Transverse colon (tissue), 4 donors: ENCODE measurements at places on chromosomes 2 and 18. TPM values are rescaled to one million over a fixed set of nuclear protein-coding genes. Genes with fewer than 3 reads are reported as not detected.

PLGLB1 gene
- 11.3 TPM for total RNA-seq

KCNG3 gene
- 22.9 TPM for total RNA-seq

ACOXL gene
- total RNA-seq, result 1.1 TPM

DQX1 gene
- total RNA-seq, result 32.4 TPM

GRCh38 chr2:99424371-99424770 lies 65.4 kb downstream of the REV1 start:
- H3K36me3 ChIP-seq, result peaks cover 27% of the 10 kb centered on the region
- no peaks in the 10 kb centered on the region for H3K4me1 ChIP-seq
- no peaks in the 10 kb centered on the region for H3K27me3 ChIP-seq
- no peak for DNase-seq
- H3K27ac ChIP-seq, result no peak overlapping the region
- H3K4me3 ChIP-seq, result no peak overlapping the region

MC2R gene
- total RNA-seq, result not detected

DNA sequence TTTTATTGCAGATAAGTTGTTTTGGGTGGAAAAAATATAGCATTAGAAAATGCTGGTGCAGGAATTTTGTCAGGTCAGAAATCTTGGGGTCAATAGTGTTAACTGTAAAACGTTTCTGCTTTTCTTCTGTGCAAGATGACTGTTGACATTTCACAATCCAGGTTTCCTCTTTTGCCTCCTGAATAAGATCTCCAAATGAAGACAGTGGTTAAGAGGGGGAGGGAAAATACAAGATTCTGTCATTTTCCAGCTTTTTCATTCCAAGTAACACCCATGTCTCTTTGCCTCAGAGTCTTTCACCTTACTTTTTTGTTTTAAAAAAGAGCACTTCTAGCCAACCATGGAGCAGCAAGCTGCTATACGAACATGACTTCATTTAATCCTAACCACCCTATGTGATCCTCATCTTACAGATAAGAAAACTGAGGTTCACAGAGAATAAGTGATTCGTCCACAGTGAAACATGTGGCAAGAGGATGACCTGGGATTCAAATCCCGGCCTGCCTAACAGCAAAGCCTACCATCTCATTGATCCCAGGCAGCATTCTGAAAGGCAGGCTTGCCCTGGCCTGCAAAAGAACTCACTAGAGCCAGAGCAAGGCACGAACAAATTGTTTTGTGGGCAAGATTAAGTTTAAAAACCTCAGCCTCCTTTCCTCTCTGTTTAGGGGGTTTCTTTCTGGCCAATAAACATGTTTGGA lies 3.0 kb downstream of the PLEK start:
- no peaks in the 10 kb centered on the region for H3K4me1 ChIP-seq
- peak overlapping the region; percentile 36 for H3K27ac ChIP-seq
- no peak for DNase-seq
- no peak overlapping the region for H3K4me3 ChIP-seq
- no peaks in the 10 kb centered on the region for H3K36me3 ChIP-seq

DNA sequence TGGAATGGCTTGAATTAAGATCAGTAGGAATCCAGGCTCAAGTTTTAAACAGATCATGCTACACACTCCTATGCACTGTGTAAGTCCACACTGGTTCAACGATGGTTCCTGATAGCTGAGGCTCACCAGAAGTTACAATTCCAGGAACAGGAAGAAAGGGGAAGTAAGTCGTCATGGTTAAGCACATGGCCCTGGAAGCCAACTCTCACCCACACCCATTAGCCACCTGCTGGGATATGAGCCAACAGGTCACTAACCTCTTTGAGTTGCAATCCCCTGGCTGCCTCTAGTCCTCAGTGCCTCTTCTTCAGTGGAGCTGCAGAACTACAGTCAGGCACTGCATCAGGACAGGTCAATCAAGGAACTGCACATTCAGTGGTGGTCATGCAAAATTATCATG lies 133.5 kb downstream of the TMEM182 start:
- no peak for DNase-seq
- no peaks in the 10 kb centered on the region for H3K4me1 ChIP-seq
- H3K27me3 ChIP-seq, result no peaks in the 10 kb centered on the region
- H3K27ac ChIP-seq, result no peak overlapping the region
- H3K36me3 ChIP-seq, result no peaks in the 10 kb centered on the region

DNA sequence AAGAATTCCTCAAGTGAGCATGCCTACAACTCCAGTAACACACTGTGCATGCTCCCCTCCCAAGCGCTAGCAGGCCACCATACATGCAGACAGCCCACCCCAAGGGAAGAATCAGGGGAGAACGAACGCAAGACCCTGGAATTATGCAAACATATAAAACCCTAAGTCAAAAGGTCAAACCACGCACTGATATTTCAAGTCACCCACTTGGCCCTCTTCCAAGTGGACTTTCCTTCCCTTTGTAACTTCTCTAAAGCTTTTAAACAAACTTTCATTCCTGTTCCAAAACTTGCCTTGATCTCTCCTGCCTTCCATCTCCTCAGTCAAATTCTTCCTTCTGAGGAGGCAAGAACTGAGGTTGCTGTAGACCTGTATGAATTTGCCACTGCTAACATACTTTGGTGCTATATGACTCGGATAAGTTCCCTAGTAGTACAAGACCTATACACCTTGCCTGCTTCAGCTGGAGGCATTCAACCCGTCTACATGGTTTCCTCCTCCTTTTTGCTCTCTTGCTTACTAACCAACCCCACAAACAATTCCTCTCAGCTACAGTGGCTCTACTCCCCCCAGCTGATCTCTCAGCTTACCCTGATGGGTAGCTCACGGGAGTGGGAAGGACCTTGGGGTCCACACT lies 11.1 kb upstream of the RPIA start:
- no peak for DNase-seq
- no peaks in the 10 kb centered on the region for H3K27me3 ChIP-seq
- no peak overlapping the region for H3K27ac ChIP-seq
- H3K4me3 ChIP-seq, result no peak overlapping the region
- no peaks in the 10 kb centered on the region for H3K4me1 ChIP-seq
- H3K36me3 ChIP-seq, result no peaks in the 10 kb centered on the region

DNA sequence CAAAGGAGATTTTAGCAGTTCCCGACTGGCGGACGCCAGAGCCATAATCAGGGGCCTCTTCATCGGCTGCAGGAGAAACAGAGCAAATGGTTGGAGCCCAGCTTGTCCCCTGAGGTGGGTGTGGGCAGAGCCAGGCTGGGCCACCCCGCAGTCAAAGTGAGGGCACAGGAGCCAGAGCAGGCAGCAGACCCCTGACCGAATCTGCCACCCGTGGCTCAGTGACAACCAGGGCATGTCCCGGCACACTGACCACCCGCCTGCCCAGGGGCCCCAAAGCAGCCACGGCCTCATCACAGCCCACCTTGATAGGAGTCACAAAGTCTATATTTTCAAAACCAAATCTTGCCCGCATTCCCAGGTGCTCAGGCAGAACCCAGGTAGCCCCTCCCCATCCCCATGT lies 55.6 kb downstream of the AQP12A start:
- no peak overlapping the region for H3K27ac ChIP-seq
- no peaks in the 10 kb centered on the region for H3K4me1 ChIP-seq
- H3K4me3 ChIP-seq, result no peak overlapping the region
- no peaks in the 10 kb centered on the region for H3K27me3 ChIP-seq
- H3K36me3 ChIP-seq, result no peaks in the 10 kb centered on the region

- H3K27me3 ChIP-seq, result no peaks in the 10 kb centered on the region
- peaks cover 25% of the 10 kb centered on the region for H3K4me1 ChIP-seq
- H3K4me3 ChIP-seq, result no peak overlapping the region
- no peak for DNase-seq
These were observed 258.8 kb downstream of the SLC8A1 start for GRCh38 chr2:40192864-40193669.

DNA sequence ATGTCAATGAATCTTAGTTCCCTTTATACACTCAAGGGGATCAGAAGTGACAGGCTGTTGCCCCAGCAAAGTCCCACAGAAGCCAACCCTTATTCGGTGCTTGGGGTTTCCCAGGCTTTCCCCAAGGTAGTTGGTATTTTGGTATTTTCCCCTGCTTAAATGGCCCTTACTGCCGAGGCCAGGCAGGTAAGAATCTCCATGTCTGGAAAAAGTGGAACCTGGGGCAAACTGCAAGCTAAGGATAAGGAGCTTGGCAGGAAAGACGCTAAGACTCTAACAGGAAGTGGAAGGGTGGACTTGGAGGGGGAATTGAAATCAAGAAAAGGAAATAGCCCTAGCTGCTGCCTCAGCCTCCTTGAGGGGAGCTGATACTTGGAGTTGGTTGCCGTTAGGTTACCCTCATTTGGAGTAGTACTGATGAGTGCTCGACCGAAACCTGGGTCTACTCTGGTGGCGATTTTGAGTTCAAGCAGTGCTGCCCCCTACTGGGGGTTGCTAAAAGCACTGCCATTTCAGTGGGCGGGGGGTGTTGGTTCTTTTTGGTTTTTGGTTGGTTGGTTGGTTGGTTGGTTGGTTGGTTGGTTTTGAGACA lies 3.3 kb upstream of the GPBAR1 start:
- H3K36me3 ChIP-seq, result no peaks in the 10 kb centered on the region
- H3K4me3 ChIP-seq, result no peak overlapping the region
- H3K27ac ChIP-seq, result peak overlapping the region; percentile 87
- H3K4me1 ChIP-seq, result peaks cover 41% of the 10 kb centered on the region

DSG1 gene
- not detected for total RNA-seq

KATNAL2 gene
- total RNA-seq, result 5.2 TPM

- H3K4me3 ChIP-seq, result no peak overlapping the region
- no peak overlapping the region for H3K27ac ChIP-seq
- H3K36me3 ChIP-seq, result no peaks in the 10 kb centered on the region
- H3K27me3 ChIP-seq, result no peaks in the 10 kb centered on the region
- DNase-seq, result no peak
These were observed 36.8 kb upstream of the ATP8B1 start for GRCh38 chr18:57839942-57840381.

GRCh38 chr2:142321706-142322280 lies 191.0 kb upstream of the LRP1B start:
- DNase-seq, result no peak
- H3K4me1 ChIP-seq, result no peaks in the 10 kb centered on the region
- no peaks in the 10 kb centered on the region for H3K27me3 ChIP-seq

MRPS5 gene
- 61.7 TPM for total RNA-seq

DNA sequence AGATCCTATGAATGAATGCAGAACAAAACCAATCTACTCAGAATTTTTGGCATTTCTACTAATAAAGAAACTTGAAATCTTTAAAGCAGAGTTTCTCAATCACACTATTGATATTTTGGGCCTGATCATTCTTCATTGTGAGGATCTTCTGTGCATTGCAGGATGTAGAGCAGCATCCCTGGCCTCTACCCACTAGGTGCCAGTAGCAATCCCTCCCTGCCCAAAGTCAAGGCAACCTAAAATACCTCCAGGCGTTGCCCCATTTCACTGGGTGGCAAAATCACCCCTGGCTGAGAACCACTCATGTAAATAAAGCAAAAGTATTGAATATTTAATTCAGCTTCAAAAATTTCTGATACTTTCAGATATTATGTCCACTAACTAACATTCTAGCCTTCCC lies 213.0 kb downstream of the SP3 start:
- no peaks in the 10 kb centered on the region for H3K36me3 ChIP-seq
- no peak overlapping the region for H3K27ac ChIP-seq
- H3K4me1 ChIP-seq, result no peaks in the 10 kb centered on the region
- H3K27me3 ChIP-seq, result no peaks in the 10 kb centered on the region

DNA sequence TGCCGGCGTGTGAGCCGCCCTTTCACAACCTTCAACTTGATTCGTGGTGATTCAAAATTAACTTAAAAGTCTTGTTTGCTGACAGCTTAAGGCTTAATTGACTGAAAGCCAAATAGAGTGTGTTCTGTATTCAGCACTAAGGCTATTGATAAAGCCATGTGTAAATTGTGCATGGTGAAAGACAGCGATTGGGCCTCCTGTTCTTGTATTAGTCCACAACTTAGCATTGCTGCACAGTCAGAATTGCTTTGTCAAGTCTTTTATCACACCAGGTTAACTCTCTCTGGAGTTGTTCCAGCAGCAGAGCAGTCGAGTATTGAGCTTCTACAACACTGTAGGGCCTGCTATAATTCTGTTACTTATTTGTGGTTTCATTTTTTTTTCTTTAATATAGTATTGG lies 210.1 kb downstream of the WDR7 start:
- H3K27ac ChIP-seq, result no peak overlapping the region
- no peaks in the 10 kb centered on the region for H3K4me1 ChIP-seq
- no peaks in the 10 kb centered on the region for H3K36me3 ChIP-seq
- H3K27me3 ChIP-seq, result no peaks in the 10 kb centered on the region

DNA sequence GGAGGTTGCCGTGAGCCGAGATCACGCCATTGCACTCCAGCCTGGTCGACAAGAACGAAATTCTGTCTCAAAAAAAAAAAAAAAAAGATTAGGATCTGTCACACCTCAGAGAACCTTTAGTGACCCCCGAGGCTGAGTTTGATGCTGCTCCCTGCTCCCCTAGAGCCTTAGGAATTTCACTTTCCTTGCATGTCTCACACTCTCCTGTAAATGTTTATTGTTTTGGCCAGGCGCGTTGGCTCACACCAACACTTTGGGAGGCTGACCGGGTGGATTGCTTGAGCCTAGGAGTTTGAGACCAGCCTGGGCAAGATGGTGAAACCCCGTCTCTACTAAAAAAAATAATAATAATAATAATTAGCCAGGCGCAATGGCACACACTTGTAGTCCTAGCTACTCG lies 31.5 kb downstream of the SRSF7 start:
- H3K36me3 ChIP-seq, result no peaks in the 10 kb centered on the region
- H3K4me3 ChIP-seq, result no peak overlapping the region
- no peaks in the 10 kb centered on the region for H3K4me1 ChIP-seq
- H3K27me3 ChIP-seq, result no peaks in the 10 kb centered on the region

- H3K27ac ChIP-seq, result no peak overlapping the region
- H3K4me3 ChIP-seq, result no peak overlapping the region
- H3K4me1 ChIP-seq, result peaks cover 13% of the 10 kb centered on the region
- peaks cover 42% of the 10 kb centered on the region for H3K27me3 ChIP-seq
- H3K36me3 ChIP-seq, result no peaks in the 10 kb centered on the region
- DNase-seq, result no peak
These were observed 4.4 kb upstream of the TWIST2 start for GRCh38 chr2:238843476-238843875.

DNA sequence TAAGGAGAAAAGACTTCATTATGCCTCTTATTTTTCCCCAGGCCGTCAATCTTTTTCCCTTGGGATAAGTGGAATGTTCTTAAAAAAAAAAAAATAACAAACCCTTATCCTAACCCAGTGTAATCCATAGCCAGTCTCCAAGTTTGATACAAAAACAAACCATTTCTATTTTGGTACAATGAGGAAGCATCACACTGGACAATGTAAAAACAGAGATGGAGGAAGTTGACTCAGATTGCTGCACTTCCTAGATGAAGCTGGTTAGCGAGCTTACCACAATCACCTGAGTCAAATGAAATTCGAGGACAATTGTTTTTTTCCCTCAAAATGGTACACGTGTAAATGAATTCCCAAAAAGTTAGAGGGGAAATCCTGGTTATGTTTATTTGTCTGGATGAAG lies 259.7 kb downstream of the TCF4 start:
- no peaks in the 10 kb centered on the region for H3K27me3 ChIP-seq
- H3K4me3 ChIP-seq, result no peak overlapping the region
- no peaks in the 10 kb centered on the region for H3K4me1 ChIP-seq
- H3K36me3 ChIP-seq, result no peaks in the 10 kb centered on the region
- H3K27ac ChIP-seq, result peak overlapping the region; percentile 41

GRCh38 chr18:56873441-56874140 lies 222.4 kb downstream of the WDR7 start:
- no peak overlapping the region for H3K27ac ChIP-seq
- no peak for DNase-seq
- no peaks in the 10 kb centered on the region for H3K27me3 ChIP-seq
- no peaks in the 10 kb centered on the region for H3K36me3 ChIP-seq
- no peaks in the 10 kb centered on the region for H3K4me1 ChIP-seq

CBLN2 gene
- 0.82 TPM for total RNA-seq

GRCh38 chr2:65349863-65350262 lies 82.5 kb downstream of the SPRED2 start:
- H3K27me3 ChIP-seq, result no peaks in the 10 kb centered on the region
- no peak overlapping the region for H3K4me3 ChIP-seq
- H3K27ac ChIP-seq, result peak overlapping the region; percentile 28
- H3K36me3 ChIP-seq, result no peaks in the 10 kb centered on the region
- peaks cover 9% of the 10 kb centered on the region for H3K4me1 ChIP-seq
